ENCODE measurements at places on chromosomes 16 and 17.

DNA sequence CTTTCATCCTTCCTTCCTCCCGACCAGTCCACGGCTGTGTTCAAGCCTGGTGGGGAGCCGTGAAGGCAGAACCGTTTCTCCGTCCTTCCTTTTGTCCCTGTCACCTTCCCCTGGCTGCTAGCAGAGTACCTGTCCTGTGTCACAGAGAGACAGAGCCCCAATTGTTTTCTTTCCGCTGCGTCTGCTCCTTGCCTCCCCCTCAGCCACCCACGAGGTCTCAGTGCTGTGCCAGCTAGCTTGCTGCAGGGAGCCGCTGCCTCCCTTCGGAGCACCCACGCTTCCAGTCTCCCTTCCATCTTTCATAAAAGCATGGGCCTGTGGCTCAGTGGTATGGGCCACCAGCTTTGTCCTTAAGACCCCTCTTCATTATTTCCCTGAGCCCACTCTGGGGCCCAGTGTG lies 62.2 kb downstream of the MPRIP start:
- DNase-seq, result no peak

DNA sequence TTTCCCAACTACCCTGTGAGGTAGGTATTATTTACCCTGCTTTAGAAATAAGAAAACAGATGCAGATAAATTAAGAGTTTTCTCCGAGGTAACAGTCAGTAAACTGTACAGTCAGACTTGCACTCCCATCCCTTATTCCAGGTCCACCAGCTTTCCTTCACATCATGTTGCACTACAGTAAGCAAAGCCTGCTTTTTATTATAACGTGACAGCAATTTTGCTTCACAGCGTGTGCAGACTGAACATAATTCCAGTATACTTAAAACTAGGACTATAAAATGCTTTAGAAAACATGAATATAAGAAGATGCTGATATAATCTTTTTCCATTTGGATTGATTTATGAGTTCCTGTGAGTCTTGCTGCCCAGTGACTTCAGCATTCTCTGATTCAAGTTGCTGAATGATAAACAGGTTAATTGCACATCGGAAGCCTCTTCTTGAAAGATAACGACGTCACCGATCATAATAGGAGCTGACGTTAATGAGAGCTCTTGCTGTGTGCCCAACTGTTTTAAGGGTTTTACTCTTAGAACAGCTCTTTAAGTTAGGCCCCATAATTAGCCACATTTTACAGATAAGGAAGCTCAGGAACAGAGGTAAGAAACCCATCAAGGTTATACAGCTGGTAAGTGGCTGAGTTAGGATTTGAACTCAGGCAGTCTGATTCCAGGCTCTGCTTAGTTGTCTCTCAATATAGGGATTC lies 1.4 kb downstream of the LIG3 start:
- DNase-seq, result no peak

GRCh38 chr16:30151091-30151490 lies 28.1 kb upstream of the MAPK3 start:
- no peak for DNase-seq

DNA sequence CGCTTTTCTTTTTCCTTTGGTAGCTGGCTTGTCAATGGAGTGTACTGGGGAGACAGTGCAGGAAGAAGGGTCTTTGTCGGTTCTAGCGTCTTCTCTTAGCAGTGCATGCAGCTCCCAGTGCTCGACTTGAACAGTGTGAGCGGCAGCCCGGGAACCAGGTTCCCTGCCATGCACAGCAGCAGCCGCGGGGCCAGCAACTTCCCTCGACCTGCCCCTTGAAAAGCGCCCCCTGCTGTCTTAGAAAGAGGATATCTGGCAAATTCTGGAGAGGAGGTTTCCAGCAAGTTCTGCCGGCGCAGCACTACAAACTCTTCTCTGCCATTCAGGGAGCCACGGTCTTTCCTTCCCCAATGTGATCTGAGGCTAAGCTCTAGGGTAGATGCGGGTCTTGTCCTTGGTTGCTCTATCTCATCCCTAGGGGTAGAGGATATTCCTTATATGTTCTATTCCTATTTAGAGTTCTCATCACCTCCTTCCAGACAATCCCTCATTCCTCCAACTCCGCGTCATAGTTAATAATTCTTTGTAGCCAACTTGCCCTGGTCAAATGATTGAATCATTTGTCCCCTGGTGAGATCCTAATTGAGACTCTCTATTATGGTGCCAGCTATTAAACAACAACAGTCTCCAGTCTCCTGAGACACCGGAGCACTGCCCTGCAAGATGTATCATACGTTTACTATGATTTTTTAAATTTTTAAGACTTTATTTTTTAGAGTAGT lies 451.3 kb downstream of the PMP22 start:
- DNase-seq, result no peak

- no peak for DNase-seq
Observed at GRCh38 chr17:46061435-46061834, 62.4 kb downstream of the STH start.

DNA sequence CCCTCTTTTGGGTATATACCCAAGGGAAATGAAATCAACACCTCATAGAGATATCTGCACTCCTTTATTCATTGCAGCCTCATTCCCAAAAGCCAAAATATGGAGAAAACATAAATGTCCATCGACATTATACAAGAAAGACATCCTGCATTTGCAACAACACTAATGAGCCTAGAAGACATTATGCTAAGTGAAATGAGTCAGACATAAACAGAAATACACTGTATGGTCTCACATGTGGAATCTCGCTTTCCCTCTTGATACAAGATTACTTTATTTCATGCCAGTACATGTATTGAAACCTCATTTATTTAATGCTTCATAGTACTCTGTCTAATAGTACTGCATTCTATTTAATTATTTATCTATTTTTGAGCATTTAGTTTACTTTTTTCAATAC lies 157.2 kb downstream of the ZNF18 start:
- no peak for DNase-seq

- DNase-seq, result no peak
Observed at GRCh38 chr16:89322321-89323119, 105.0 kb downstream of the ZNF778 start.

- no peak for DNase-seq
Observed at GRCh38 chr17:79542718-79543117, 68.1 kb downstream of the RBFOX3 start.

GRCh38 chr17:18231164-18231563 lies 5.7 kb downstream of the LLGL1 start:
- DNase-seq, result no peak

GRCh38 chr16:9098377-9099090 lies 7.1 kb downstream of the HAPSTR1 start:
- no peak for DNase-seq

- no peak for DNase-seq
Observed at GRCh38 chr17:77700165-77700881, 258.2 kb upstream of the TNRC6C start.

- peak; percentile 68 for DNase-seq
Observed at GRCh38 chr17:9576521-9577372, at the start of gene CFAP52. CFAP52 (plus strand) TSS chr17:9576642; CDS start chr17:9576696, 54 bp downstream.

DNA sequence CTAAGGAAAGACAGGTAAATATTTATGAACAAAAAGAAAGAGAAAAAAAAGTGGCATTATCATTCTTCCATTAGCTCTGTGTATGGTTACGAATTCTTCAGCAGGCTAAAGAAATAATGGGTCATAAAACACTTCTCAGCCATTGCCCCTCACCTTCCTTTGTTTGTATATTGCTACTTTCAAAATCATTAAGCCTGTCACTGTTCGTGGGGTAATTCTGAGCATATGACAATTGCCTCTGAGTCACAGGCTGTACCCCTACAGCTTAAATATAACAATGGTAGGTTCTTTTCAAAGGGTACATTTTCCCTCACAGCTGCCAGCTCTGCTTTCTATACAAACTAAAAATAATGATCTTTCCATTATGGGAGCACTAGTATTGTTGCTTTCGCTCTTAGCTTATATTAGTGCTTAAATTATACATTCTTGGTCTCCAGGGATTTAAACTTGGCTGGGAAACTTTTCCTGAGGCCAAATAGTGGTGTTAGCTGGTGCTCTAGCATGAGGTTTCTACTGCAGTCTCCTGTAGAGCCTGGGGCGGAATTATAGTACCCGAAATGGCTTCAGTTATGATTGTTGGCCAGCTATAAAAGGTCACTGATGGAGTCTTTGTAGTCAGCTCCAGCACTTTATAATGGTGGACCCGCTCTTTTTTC lies 74.7 kb upstream of the CDH11 start:
- no peak for DNase-seq

DNA sequence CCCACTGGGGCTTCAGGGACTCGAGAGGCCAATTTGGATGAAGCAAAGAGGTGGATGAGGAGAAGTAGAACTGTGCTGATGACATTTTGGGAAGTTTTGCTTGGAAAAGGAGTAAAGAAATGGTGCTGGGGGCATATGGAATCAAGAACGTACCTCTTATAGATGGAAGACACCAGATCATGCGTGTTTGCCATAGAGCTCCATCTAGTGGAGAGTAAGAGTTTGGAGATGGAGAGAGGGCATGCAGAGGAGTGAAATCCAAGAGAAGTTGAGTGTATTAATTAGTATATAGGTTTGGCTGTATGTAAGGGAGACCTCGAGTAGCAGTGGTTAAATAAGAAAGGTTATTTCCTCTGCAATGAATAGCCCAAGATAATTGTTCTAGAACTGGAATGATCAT lies 56.0 kb downstream of the SHISA6 start:
- no peak for DNase-seq

DNA sequence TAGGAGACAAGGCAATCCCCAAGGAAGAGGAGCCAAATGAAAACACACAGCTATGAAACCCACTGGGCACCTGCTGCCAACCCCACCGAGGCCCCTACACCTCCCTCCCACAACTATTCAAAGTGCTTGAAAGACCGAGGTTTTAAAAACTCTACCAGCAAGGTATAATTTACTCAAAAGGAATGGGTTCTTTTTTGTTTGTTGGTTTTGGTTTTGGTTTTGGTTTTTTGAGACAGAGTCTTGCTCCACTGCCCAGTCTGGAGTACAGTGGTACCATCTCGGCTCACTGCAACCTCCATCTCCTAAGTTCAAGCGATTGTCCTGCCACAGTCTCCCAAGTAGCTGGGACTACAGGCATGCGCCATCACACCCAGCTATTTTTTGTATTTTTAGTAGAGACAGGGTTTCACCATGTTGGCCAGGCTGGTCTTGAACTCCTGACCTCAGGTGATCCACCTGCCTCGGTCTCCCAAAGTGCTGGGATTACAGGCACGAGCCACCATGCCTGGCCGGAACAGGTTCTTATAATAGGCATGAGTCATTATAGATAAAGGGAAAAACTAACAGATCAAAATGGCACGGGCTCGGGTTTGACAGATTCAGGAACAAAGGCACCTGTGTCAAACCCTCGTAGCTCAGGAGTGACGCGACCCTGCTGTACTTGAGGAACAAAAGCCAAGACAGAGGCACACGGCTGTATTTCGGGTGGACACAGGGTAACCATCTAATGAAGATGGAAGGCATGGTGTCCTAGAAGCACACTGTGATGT lies 40.7 kb downstream of the COTL1 start:
- DNase-seq, result no peak

- DNase-seq, result no peak
Observed at GRCh38 chr16:2720064-2720457, at the start of gene PRSS27. PRSS27 (minus strand) TSS chr16:2720224; CDS start chr16:2720160, 64 bp downstream.

DNA sequence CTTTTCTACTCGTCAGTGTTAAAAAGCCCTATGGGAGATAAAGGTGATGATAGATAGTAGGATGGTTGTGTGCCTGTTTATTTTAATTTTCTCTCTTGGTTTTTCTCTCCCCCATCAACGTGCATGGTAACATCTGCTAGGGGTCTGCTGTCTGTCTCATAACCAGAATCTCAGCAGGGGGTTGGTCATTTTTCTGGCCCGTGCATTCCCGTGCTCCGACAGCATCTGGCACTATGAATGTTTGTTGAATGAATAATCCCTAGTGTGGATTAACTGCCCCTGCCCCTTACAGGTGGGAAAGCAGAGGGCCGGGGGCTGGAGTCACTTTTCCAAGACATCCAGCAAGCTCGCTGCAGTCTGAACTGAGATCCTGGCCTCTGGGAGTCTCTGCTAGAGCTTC lies 6.3 kb downstream of the CA5A start:
- DNase-seq, result no peak

DNA sequence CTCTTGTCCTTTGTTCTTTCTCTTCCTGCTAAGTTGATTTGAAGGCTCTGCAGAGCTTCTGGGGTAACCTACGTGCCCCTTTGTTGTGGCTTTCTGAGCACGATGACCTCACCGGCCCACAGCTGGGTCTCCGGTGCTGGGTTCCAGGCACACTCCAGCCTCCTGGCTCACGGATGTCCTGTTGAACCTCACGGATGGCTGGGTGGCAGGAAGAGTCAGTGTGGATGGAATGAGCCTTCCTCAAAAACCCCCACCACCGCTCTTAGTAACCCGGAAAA lies 116.0 kb downstream of the SOCS1 start:
- peak; percentile 8 for DNase-seq

DNA sequence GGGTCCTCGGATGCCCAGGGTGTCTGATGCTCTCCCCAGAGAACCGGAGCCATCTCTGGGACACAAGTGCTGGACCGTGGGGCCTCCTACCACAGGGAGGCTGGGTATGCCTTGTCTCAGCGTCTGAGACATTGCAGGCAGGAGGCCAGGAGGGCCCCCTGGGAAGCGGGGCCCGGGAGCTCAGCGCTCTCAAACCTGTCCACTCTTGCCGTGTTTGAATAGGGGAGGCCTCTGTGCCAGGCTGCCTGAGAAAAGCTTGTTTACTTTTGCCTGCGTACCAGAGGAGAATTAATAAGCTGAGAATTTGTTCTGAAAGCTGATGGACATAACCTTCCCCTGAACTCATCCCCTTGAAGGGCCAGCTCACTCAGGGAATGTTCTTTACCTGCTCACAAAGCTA lies 163.8 kb downstream of the NTN1 start:
- no peak for DNase-seq

- DNase-seq, result no peak
Observed at GRCh38 chr16:28504707-28505404, 1.8 kb downstream of the IL27 start.

- DNase-seq, result no peak
Observed at GRCh38 chr16:77918809-77919707, 103.3 kb upstream of the CLEC3A start.

GRCh38 chr17:64015447-64015846 lies 5.0 kb downstream of the ICAM2 start:
- no peak for DNase-seq

- DNase-seq, result no peak
Observed at GRCh38 chr16:72961863-72962262, 86.1 kb downstream of the ZFHX3 start.

DNA sequence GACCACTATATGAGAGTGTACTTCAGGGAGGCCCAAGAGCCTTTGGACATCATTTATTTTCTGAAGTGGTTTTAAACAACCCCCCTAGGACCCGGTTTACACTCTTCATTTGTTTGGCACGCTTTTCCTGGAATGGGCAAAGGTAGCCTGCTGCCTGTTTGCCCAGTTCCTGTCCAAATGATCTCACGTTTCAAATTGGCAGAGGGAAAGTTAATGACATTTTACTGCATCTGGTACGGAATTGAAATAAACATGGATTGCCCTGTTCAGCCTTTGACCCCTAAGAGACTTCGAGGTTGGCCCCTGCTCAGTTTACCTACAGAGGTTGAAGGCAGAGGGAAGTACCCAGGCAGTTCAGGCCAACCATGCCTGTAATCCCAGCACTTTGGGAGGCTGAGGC lies 5.8 kb upstream of the RPRML start:
- no peak for DNase-seq

DNA sequence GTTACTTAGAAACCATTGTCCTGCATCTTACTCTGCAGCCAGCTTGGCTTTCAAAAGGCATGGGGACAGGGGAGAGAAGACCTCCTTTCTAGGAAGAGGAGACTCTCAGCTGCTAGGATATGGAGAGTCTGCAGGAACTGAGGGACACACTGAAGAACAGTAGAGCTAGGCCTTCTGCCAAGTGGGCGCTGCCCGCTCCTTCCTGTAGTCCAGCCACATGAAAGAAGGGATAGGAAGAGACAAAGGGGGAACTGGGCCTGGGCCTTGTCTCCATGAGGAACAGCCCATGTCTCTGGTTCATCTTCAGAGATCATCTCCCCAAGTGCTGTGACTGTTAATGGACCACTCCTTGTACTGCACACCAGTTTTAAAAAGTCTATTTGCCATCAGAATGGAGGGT lies 78.4 kb downstream of the SYCE1L start:
- no peak for DNase-seq
